Fibroblast of the aortic adventitia (primary cell): ENCODE measurements at places on chromosomes 4 and X.
A peak's percentile ranks its signal among the peaks of the same experiment; 100 is the strongest.

- no peak for DNase-seq
These were observed 16.2 kb upstream of the ART3 start for GRCh38 chr4:76058302-76058701.

GRCh38 chr4:74114234-74114633 lies 15.2 kb upstream of the CXCL2 start:
- DNase-seq, result peak; percentile 81

GRCh38 chr4:128068918-128069317 lies 7.8 kb downstream of the LARP1B start:
- peak; percentile 25 for DNase-seq

- no peak for DNase-seq
These were observed 10.4 kb downstream of the LRPAP1 start for GRCh38 chr4:3521621-3522325.

- no peak for DNase-seq
These were observed 1.2 kb downstream of the CPEB2 start for GRCh38 chr4:15003401-15003890.

DNA sequence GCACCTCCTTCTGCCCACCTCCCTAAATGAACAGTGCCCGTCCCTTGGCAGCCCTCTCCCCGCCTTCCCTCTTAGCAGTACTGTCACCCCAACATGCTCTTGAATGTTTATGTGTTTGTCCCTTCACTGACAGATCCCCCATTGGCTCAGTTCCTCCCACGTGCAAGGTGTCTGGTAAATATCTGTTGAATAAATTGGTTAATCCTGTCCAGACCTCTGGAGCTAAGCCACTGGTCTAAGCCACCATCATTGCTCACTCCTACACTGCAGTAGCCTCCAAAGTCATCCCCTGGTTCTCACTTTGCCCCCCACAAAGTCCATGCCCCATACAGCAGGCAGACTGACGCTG lies 26.1 kb upstream of the MAN2B2 start:
- no peak for DNase-seq
